ENCODE measurements at places on chromosomes 5 and 9.

- DNase-seq, result no peak
Measured at GRCh38 chr5:178449163-178450070, 140.8 kb downstream of the COL23A1 start.

GRCh38 chr9:108244686-108245085, 611.1 kb downstream of the ACTL7B start:
- no peak for DNase-seq

GRCh38 chr9:110579034-110579861, at the start of gene SVEP1:
SVEP1 (minus strand) TSS chr9:110579741; CDS start chr9:110579543, 198 bp downstream.
- peak; percentile 5 for DNase-seq

DNA sequence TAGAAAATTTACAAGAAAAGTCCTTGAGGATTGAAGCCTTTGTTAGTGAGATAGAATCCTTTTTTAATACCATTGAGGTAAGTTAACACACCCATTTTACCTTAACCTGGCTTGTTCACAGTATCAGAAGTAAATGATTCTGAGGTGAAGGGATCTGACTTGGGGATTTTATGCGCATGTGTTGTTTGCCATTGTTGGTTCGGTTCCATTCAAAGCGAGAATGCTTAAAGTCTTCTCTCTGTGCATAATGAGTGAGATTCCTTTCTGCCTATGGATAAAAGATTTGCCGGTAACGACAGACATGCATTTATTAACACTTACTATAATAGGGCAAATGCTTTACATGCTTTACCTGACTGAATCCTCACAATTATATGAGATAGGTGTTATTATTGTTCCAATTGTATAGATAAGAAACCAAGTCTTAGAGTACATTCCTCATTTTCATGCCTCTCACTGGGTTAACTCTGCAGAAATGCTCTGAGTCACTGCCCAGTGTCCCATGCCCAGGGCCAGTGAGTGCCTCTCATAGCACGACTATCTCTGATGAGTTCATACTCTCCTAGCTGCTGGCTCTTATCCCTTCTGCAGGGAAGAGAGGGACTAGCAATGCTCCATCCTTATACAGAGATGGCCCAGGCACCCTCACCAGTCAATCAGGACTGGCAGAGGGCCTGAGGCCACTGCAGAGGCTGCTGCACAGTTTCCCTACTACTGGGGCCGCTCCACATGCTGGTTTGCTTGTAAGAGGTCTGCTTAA, 54.4 kb downstream of the CMYA5 start:
- no peak for DNase-seq

DNA sequence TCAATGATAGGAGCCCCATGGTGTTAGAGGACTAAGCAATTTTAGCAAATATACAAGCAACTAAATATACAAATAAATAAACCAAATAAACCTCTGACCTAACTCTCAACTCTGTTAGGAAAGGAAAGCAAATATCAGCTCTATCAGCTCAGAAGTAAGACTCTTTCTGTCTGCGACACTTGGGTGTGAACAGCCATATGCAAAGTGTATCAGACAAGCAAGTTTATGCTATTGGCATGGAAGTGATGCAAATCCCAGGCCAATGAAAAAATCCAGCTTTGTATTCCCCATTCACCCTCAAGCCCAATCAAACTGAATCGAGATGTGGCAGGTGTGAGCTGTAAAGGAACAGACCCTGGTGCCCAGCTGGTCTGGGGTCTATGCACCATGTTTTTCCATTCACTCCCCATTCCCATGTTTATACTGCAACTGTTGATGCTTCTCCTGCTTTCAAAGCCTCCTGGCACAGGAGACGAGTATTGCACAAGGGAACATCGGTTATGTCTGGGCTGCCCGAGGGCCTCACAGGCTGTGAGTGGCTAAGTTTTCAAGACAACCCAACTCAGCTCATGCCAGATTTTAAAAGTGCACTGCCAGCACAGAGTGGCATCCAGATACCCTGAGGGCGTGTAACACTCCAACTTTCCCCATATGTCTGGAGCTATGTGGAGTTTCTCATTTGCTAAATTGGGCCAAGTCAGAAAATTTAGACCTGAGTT, 73.1 kb downstream of the FEM1C start:
- DNase-seq, result no peak

- no peak for DNase-seq
Measured at GRCh38 chr5:150137168-150137957, 18.3 kb downstream of the PDGFRB start.

DNA sequence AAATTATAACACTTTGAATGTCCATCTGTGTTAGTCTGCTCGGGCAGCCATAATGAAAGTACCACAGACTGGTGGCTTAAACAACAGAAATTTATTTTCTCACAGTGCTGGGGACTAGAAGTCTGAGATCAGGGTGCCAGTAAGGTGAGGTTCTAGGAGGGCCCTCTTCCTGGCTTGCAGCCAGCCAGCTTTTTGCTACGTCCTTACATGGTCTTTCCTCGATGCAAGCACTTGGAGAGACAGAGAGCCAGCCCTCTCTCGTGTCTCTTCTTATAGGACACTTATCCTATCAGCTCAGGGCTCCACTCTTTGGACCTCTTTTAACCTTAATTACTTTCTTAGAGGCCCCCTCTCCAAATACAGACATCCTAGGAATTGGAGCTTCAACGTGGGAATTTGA, 351.8 kb downstream of the SPOCK1 start:
- DNase-seq, result no peak

DNA sequence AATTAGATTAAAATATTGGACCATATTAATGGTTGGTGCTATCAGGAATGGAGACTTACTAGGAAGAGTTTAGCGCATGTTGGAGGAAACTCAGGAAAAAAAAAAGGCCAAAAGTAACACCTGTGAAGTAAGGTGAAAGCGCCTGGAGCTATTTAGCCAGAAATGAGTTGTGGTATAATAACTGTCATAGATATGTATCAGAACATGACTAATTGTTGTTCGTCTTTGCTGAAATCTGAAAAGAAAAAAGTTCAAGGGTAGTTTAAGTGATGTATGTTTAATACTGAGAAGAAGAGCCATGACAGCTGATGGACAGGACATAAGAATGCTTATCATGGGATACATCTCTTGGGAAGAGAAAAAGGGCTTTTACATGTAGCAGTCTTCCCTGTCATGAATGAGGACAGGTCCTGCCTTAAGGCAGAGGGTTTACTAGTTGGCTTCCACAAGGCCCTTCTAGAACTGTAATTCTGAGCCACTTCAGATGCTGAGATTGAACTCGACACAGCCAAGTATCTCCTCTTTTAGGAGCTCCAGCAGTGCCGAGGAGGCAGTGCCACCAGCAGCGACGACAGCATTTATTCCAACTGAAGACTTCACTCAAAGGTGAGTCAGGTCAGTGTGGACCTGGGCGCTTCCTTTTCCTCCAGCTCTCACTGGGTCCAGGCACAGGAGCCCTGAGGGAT, 940 bp upstream of the CAMK4 start:
- DNase-seq, result no peak

DNA sequence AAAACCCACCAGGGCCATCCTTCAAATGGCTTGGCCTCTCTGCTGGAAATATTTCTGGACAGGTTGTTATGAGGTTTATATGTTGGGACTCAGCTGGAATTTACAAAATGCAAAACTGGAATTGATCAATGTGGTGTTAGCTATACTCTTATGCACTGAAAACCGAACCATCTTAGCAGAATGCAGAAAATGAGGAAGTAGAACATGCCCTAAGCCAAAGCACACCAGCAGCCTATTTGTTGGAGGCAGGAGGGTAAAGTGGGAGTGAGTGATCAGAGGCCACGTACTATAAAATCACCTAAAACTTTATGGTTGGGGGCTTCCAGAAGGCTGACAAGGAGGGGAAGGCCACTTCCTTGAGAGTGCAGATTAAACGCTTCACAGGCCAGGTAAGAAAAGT, 63.6 kb upstream of the C5orf63 start:
- DNase-seq, result no peak

- DNase-seq, result no peak
Measured at GRCh38 chr5:62263401-62263800, 42.6 kb upstream of the KIF2A start.

GRCh38 chr5:160287378-160288051, 24.8 kb downstream of the CCNJL start:
- no peak for DNase-seq

DNA sequence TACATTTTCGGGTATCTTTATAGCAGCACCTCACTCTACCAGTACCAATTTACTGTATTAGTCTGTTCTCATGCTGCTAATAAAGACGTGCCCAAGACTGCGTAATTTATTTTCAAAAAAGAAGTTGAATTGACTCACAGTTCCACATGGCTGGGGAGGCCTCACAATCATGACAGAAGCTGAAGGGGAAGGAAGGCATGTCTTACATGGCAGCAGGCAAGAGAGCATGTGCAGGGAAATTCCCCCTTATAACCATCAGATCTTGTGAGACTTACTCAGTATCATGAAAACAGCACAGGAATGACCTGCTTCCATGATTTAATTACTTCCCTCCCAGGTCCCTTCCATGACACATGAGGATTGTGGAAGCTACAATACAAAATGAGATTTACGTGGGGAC, 602.6 kb upstream of the DAB2 start:
- DNase-seq, result no peak

GRCh38 chr9:81526587-81526986, 162.8 kb downstream of the TLE1 start:
- no peak for DNase-seq

DNA sequence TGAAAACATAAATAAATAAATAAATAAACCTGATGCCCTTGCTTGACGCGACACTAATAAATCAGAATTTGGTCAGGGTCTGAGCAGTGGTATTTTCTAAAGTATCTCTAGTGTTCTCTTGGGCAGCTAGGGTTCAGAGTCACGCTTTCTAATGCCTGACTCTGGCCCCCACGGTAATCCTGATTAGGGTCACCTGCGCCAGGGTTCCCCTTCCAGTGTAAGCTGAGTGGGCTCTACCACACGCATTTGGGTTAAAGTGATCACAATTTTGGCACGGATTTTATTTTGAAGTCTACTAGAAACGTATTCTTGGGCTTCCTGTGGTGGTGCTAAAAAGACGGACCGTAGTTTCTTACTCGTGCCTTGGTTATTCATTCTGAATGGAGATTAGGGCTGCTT, 651 bp downstream of the TTC1 start:
- DNase-seq, result no peak

DNA sequence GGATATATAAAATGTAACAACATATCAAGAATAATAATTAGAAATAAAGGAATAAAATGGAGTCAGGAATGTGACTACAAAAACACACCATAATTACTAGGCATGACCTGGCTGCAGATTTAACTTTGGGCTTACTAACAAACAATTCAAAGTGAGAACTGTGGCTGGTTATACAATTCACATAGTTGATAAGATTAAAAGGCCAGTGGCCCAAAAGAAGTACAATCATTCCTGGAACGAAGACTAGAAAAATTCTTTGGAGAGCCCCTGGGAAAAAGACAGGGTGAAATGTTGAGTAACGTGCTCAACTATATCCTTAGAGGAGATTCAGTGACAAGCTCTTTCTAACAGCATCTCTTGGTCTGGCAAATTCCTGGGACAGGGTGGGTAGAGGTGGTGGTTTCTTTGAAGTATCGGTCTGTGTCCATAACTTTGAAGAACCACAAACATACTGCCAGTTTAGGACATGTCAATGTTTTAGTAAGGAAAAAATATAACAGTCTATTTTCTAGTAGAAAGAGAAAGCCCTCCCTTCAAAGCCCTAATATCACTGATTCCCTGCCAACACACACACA, 75.0 kb upstream of the IL6ST start:
- DNase-seq, result no peak

- no peak for DNase-seq
Measured at GRCh38 chr9:16960084-16960483, 89.6 kb upstream of the BNC2 start.

- no peak for DNase-seq
Measured at GRCh38 chr5:111762895-111763294, 5.9 kb upstream of the NREP start.

- DNase-seq, result no peak
Measured at GRCh38 chr5:135218486-135218755, 180.6 kb downstream of the MACROH2A1 start.

- no peak for DNase-seq
Measured at GRCh38 chr5:71681296-71681695, 37.8 kb upstream of the CARTPT start.

DNA sequence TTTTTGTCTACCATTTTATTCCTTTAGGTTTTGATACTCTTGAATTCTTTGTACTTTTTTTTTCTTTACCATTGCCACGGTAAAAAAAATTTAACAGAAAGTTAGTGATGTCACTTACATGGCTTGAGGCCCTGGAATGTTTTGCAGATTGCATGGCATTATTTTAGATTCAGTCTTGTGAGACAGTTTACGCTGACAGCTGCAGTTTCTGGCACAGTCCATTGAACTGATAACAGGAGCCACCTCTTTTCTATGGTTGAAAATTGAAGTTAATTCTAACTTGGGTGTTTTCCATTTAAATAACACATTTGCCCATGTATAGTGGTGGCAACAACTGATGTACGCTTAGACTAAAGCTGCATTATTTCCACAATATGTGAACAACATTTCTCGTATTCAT, 1028.5 kb downstream of the CDH18 start:
- DNase-seq, result no peak

- peak; percentile 85 for DNase-seq
Measured at GRCh38 chr5:923281-923873, 30.7 kb downstream of the TRIP13 start.

DNA sequence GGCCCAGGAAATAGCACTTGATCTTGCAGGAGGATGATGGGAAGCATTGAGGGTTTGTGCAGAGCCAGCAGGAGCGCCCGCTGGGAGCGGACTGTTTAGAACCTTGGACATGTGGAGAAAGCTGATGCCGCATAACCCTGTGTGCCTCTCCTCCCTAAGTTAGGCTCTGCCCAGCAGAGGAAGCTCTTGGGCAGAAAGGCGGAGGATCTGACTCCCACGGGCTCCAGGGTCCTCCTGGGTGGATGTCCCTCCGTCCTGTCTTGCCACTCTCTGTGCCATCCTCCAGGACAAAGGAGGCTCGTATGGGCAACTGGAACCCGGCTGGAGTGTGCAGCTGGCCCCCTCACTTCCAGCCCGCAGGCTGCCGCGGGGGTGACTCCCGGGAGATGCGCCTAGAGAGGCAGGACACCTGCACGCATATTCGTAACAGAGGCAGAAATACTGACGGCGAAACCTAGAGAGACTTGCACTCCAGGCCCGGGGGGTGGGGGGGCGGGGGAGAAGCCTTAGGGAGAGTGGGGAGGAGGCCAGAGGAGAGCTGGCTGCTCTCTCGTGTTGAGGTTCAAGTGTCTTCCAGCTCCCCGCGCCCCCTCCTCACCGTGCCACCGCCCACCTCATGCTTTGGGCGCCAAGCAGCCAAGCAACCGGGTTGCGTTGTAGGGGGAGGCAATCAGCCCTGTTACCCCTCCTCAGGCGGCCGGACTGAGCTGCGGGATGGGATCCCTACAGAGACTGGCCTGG, 5.4 kb upstream of the FOXE1 start:
- DNase-seq, result no peak

- DNase-seq, result no peak
Measured at GRCh38 chr5:34609951-34610441, 46.1 kb upstream of the RAI14 start.

GRCh38 chr5:21680196-21680595, 1172.9 kb downstream of the CDH12 start:
- no peak for DNase-seq

- no peak for DNase-seq
Measured at GRCh38 chr9:25261445-25261844, 416.8 kb downstream of the TUSC1 start.

GRCh38 chr5:139711067-139711905, 63.1 kb downstream of the CXXC5 start:
- DNase-seq, result peak; percentile 71

GRCh38 chr5:4212071-4212739, 616.6 kb downstream of the IRX1 start:
- no peak for DNase-seq

Measured in stimulated activated naive CD8-positive, alpha-beta T cell treated with anti-CD3 and anti-CD28 coated beads, Interleukin-15, Interleukin-2, amounts not matched to agents 100 U/mL and 50 U/mL, for 24 hours (primary cell).